ENCODE measurements at places on chromosomes 1 and 21.

DNA sequence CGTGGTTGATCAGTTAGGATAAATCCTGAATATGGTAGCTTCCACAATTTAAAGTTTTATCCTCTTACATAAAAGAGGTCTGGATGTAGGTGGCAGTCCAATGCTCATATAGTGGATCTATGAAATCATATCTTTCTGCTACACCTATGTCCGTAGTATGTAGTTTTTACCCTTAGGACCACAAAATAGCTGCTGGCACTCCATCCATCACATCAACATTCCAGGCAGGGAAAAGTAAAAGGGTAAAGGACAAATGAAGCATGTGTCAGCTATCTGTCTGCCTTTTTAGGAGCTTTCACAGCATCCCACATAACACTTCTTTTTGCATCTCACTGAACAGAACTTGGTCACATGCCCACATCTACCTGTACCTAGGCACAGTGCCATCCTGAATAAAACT is 184.7 kb downstream of the ROR1 start:
- DNase-seq, result no peak

DNA sequence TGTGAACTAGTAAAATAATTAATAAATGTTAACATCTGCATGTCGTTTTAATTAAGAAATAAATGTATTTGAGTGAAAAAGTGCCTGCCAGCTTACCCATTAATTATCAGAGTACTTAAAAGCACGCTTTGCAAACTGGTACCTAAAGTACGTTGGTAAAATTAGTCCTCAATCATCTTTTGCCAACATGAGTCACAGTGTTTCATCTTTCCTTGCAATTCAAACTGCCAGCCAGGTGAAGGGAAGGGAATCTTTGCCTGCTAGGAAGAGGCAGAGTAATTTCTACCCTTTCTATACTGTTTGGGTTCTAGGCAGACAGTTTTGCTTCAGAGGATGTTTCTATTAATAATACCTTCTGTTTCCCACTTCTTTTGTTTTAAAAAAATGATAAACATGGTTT is 57.2 kb upstream of the CNIH3 start:
- DNase-seq, result no peak

- no peak for DNase-seq
Observed at GRCh38 chr1:66333466-66334199, 200.3 kb upstream of the SGIP1 start.

DNA sequence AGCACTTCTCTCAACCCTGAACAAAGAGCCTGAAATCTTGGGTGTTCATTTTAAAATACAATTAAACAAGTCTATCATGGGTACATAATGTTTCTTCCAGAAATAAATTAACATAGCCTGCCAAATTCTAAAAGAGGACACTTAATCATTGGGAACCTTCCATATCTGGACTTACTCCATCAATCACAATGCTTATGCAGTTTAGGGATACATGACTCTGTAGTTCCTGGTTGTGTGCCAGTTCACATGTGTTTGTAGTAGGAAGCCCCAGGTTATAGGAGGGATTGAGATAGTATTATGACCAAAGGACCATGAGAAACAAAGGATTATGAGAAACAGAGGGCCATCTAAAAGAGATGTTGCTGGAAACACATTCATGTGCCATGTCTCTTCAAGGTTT is 19.1 kb upstream of the DAB1 start:
- DNase-seq, result no peak

DNA sequence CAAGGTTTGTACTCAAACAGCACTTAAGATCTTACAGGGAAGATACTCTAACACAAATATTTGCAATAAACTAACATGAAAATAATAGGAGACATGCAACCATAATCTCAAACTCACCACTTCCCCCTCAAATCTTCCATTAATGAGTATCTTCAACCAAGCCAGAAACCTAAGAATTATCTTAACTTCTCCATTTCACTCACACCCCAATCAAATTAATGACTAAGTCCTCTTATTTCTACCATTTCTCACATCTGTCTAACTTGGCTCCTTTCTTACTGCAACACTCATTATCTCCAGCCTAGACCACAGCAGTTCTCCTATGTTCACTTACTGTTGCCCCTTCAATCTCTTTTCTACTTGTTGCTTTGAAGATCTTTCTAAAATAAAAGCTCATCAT is 10.4 kb downstream of the RBBP5 start:
- DNase-seq, result no peak

Measured in stimulated activated CD8-positive, alpha-beta memory T cell treated with anti-CD3 and anti-CD28 coated beads, Interleukin-4, amount 100 ng/mL, for 4 hours (primary cell).